Naive thymus-derived CD8-positive, alpha-beta T cell (primary cell): ENCODE measurements at places on chromosomes 3 and 15.

- no peak for DNase-seq
These were observed 71.4 kb upstream of the PLSCR4 start for GRCh38 chr3:146322216-146322817.

GRCh38 chr15:75452865-75453702 lies 1.6 kb upstream of the SIN3A start:
- peak; percentile 38 for DNase-seq

DNA sequence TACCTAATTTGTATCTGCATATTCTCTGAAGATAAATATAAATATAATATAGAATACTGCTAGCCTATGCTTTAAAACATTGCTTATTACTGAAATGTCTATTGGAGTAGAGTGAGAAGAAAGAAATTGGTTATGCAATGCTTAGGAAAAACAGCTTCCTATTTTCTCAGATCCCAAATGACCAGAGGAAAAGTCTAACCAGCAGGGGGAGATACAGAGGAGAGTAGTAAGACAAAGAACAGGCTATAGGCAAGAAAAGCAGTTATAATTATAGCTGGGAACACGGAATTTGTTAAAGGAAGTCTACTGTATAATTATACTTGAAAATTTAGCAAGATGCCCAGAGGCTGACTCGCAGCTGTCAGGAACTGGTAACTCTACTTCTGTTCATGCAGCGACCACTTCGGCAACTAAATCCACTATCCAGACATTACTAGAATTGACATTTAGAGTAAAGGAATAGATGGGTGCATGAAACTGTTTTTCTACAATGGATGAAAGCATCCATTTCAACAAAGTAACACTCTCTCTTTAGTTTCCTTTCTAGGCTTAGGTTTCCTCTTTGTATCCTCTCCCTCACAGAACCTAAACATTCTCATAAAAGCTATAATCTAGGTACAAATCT lies 97.2 kb downstream of the TBC1D5 start:
- no peak for DNase-seq

DNA sequence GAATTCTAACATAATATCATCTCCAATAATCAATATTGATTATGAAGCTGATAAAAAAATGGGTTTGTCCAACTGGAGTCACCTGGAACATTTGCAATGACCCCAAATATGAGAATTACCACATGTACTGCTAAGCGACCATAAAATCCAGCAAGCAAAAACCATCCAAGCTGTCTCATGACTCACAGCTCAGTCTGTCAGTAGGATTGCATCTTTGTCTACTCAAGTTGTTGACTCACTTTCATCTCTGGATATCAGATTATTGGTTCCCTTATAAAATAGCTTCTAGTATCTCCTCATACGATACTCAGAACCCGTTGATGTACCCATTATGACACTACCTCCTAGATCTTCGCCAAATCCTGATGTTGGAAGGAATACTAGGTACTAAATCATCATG lies 209.8 kb upstream of the ATP11B start:
- no peak for DNase-seq

- no peak for DNase-seq
These were observed 246.6 kb upstream of the KCNMB2 start for GRCh38 chr3:178289544-178290160.

DNA sequence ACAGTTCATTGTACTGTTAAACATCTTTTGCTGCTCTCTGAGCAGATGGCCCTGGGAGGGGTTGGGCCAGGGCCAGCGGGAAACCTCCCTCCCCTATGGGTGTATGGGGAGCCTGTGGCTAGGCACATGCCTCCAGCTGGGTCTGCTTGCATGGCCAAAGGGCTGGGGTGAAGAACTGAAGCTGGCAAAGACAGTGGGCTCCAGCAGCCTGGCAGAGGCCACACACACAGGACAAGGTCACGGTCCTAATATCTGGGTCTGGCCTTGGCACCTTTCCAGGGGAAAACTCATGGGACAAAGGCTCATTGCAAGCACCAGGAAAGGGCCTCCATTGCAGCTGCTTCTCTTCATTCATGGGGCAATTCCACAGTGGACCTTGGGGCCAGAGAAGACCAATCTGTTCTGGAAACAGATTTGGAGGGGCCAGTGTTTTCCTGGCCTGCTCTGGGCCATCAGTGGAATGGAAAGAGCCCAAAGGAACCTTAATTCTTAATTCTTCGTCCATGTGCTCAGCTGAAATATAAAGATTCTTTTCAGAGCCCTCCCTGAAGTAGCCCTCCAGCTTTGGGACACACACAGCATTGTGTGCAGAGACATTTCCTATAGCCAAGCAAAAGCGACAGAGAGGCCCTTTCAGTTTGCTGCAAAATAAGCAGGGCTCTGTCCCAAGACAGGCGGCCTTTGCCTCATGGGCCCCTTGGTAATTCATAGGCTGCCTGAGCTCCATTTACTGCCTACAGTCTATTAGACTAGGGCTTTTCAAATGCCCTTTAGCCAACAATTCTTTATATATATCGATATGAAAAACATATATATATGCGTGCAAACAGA lies 11.3 kb upstream of the LIMD1 start:
- DNase-seq, result no peak

- DNase-seq, result no peak
These were observed 405.6 kb downstream of the GRM7 start for GRCh38 chr3:7266551-7266950.

DNA sequence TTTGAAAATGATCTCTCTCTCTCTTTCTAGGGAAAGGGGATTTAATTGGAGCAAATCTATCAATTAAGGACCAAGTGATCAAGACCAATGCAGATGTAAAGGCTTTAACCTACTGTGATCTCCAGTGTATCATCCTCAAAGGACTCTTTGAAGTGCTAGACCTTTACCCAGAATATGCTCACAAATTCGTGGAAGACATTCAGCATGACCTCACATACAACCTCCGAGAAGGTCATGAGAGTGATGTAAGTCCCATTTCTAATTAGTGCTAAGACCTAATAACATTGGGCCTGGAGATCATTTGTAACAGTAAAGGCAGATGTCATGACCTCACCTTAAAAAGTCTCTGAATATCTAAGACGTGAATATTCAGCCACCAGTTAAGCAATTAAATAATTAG lies 308.4 kb downstream of the KCNH8 start:
- DNase-seq, result no peak

DNA sequence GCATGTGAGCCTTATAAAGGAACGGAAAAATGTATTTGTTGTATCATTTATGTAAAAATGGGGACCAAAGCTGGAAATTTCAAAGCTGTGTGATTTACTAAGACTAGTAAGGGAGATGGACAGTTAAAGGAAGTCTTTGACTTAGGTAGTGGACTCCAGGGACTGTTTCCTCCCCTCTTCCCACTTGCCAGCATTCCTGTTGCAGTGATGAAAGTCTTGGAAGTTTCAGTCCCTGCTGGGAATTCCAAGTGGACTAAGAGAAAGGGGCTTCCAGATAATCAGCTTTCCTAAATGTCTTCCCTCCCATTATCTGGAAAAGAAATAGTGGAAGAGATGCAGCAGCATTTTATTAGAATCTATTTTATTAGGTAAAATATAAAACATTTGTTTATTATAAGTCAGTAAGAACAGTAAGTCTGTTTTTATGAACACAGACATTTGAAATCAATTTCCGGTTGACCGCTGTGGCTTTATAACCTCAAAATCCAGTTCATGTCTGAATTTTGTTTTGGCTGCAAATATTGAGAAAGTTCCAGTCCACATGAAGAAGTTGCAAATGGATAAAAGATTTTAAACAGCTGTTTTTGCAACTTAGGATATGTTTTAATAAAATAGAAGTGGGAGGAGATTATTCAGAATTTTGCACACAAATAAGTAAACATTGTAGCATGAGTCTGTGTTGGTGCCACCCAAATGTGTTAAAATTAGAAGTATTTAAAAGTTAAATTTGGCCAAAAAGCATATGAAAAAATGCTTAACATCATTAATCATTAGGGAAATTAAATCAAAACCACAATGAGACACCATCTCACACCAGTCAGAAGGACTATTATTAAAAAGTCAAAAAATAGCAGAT lies 141.8 kb downstream of the IL20RB start:
- no peak for DNase-seq

GRCh38 chr3:149207475-149207874 lies 14.2 kb downstream of the CP start:
- DNase-seq, result no peak

DNA sequence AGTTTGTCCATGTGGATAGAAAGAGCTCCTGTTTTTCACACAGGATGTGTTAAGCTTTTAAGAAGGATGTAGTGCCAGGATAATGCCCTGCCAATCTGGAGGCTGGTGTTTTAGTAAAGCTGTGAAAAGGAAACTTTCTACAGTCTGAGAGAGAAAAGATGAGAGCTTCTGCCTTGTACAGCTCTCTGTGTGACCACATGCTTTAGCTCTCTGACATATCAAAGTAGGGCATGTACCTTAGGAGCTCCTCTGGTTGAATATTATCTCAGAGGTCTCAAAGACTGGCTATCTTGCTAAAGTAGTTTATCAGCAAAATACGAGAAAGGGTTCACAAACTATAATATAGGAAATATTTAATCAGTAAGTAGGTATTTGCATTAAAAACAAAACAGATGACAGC lies 30.4 kb downstream of the CDIN1 start:
- no peak for DNase-seq

DNA sequence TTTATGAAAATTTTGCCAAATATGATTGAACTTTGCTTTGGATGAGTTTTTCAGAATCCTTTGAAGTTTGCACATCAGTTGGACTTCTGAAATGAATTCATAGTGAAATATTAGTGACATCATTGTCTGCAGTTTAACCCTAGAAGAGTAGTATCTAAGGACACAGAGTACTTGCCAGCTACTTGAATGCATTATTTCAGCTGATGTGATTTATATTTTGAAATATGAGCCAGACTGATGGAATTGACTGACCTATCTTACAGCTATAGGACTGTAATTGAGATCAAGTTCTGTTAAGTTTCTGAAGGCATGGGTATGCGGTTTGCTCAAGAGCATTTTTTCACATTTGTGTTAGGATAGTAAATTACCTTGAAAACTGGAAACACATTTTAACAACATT lies 51.2 kb downstream of the LYSMD4 start:
- no peak for DNase-seq

DNA sequence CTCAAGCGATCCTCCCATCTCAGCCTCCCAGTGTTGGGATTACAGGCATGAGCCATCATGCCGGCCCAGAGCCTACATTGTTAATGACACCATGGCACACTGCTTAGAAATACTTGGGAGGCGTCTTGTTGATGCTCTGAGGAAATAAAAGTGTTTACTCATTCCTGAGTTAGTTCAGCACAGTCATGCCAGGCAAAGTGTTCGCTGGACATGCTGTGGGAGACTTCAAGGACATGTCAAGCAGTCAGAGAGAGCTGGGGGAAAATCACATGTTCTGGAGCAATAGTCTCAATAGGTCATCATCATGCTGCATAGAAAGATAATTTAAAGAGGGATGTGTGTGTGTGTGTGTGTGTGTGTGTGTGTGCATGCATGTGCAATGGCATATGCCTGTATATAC lies 37.5 kb downstream of the TTC23 start:
- no peak for DNase-seq

DNA sequence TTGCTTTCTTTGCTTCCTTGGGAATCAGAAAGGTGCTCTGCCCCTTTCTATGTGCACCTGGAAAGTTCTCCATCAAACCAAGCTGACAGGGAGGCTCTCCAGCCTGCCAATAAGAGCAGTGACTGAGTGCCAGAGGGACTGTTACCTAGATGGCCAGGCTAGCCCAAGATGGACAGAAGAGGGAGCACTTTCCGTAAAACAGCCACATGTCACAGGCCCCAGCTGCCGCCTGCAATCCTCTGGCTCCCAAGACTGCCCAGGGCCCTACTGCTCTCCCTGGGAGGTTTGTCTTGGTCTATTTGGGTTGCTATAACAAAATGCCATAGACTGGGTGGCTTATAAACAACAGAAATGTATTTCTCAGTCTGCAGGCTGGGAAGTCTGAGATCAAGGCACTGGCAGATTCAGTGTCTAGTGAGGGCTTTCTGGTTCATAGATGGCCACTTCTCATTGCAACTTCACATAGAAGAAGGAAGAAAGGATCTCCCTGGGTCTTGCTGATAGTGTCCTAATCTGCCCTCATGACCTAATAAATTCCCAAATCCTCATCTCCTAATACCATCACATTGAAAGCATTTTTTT lies 72.3 kb downstream of the TAMM41 start:
- DNase-seq, result no peak

DNA sequence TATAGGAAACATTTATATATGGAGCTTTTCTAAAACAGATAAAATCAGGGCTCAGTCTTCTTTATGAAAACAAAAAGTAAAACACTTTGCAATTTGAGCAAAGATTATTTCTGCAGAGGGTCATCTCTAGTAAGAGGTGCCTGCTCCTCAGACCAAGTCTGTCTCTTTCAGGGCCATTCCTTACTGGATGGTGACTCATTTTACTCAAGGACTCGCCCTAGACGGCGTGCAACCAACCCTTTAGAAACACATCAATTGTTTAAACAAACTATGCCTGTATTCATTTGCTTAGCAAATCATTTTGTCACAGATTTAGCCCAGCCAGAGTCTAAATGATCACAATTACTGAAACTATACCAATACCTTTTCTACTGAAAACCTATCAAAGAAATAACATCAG lies 242.8 kb upstream of the ICE2 start:
- no peak for DNase-seq

DNA sequence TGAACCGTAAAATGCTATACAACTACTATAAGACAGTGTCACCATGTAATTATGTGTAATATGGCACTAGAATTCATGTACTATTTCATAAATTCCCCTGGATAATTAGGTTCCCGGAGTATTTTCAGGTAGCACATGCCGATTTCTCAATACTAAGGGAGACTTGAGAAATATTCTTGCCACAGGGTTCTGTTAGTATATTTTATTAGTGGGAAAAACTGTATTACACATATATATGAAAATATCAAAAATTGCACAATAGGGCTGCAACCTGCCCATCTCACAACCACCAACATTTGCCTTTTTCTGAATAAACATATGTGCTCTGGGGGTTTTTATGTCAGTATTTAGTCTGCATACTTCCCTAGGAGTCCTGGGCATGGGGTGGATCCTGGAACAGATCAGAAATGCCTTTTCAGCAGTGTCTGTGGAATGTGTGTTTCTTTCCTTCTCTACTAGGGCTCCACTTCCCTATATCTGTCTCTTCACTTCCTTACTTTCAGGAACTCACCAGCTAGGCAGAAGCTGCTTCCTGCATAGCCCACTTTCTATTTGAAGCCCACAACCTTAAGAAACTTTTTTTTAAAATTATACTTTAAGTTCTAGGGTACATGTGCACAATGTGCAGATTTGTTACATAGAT lies 87.5 kb downstream of the RPL39L start:
- DNase-seq, result no peak
